Eye (tissue), 1 donor: ENCODE measurements at places on chromosomes 5 and 9.

DNA sequence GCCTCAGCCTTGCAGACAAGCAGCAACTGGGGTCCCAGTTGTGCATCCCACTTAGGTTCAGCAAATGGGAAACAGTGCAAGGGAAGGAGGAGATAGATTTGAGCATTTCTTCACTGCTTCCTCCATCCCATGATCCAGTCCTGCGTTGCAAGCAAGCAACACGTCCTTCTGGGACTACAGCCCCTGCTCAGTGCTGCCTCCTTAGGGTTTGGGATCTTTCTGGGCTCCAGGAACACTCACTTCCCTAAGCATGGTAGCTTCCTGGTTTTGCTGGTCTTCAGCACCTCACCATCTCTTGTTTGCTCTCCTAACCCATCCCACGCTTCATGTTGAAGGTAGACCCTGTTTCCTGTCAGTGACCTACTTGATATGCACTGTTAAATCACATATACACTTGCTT, 444.7 kb downstream of the MED10 start:
- DNase-seq: no peak

GRCh38 chr5:1089146-1089545, 22.7 kb downstream of the SLC12A7 start:
- peak; percentile 48 for DNase-seq

DNA sequence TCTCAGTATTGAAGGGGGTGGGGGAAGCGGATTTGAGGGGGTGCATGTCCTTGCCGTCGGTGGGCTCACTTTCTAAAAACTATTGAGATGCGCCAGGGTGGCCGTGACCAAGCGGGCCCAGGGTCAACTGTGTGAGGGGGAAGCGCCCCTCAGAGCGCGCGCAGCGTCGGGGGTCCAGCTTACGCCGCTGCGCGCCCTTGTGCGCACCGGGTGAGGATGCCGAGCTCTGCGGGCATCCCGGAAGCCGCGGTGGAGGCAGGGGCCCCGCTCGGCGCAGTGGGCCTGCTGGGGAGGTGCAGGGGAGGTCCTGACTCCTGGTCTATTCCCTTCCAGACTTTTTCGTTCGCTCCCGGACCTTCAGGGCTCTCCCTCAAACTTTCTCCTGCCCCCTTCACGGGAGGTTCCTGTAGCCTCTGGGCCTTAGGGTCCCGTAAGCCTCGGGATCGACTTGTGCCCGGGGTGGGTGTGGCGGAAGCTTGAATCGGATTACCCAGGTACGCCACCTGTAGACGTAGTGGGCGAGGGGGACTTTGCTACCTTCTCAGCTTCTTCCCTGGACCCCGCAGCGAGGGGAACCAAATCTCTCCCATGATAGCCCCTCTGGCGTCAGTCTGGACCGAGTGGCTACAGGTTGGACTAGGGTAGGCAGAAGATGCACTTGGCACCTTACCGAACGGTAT, 2.5 kb upstream of the PRDM6 start:
- DNase-seq: peak; percentile 36

GRCh38 chr9:115373710-115374045, 255.7 kb upstream of the TNC start:
- DNase-seq: no peak

DNA sequence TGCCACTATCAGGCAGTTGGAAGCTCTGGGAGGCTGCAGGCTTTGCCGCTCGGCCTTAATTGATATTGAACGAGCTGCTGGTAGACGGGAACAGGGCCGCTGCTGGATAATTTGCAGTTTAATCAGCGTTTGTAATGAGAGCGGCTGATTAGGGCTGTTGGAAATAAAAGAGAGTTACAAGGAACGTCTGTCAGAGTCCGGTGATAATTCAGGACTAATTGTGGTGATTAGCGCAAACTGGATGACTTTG, 68.2 kb upstream of the TBCA start:
- DNase-seq: peak; percentile 89

GRCh38 chr9:75855509-75855908, 35.0 kb upstream of the PCSK5 start:
- peak; percentile 41 for DNase-seq

GRCh38 chr9:37620396-37620795, 28.0 kb upstream of the TOMM5 start:
- no peak for DNase-seq

- no peak for DNase-seq
Observed at GRCh38 chr5:81302596-81302995, 1.2 kb downstream of the ZCCHC9 start.

DNA sequence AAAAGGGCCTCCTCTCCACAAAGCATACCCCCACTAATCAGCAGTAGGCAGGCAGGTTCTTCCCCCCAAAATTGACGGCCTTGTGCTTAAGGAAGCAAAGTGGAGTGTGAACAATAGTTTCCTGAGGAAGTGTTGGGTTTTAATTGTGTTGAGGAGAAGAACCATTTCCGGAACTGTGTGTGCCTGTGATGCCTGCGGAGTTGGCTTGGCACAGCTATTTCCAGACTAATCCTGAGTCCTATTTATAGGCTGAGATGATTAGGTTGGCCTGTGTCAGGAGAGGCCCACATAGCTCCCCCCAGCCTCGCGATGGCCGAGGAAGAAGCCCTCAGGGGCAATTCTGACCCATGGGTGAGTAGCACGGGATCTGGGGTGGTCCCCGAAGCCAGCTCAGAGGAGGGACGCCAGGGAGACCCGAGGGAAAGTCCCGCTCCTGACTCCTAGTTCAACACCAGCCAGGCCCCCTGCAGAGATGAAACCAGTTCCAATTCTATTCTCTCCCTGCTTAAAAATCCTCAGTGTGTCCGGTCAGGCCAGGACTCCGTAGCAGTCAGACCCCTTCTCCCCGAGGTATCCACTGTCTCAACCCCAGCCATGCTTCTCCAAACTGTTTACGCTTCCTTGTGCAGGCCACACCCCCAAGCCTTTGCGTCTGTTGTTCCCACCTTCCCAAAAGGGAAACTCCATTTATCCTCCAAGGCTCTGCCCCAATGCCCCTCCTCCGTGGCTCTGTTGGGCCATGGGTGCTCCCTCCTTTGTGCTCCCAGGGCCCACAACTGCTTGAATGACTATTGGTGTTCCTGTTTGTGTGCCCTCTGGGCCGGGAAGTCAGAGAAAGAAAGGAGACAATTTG, 18.1 kb downstream of the GSN start:
- peak; percentile 49 for DNase-seq

GRCh38 chr5:58357799-58358500, 101.9 kb downstream of the PLK2 start:
- no peak for DNase-seq

DNA sequence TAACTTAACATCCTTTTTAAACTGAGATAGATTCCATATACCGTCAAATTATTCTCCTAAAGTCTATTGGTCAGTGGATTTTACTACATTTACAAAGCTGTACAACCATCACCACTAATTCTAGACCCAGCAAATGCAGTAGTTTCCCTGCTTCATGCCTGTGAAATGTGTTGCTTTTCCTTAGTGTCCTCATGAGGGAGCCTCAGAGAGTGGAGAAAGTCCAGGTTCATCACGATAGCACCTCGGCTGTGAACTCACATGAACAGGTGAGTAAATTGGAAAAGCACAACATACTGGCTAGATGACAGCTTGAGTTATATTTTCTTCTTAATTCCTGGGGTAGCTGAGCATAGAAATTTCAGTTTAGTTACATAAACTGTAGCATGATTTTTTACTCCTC, 653.7 kb downstream of the MTRR start:
- DNase-seq: no peak

GRCh38 chr5:106737111-106737510, 933.6 kb downstream of the EFNA5 start:
- no peak for DNase-seq

GRCh38 chr5:155091063-155091648, 77.6 kb downstream of the KIF4B start:
- no peak for DNase-seq

DNA sequence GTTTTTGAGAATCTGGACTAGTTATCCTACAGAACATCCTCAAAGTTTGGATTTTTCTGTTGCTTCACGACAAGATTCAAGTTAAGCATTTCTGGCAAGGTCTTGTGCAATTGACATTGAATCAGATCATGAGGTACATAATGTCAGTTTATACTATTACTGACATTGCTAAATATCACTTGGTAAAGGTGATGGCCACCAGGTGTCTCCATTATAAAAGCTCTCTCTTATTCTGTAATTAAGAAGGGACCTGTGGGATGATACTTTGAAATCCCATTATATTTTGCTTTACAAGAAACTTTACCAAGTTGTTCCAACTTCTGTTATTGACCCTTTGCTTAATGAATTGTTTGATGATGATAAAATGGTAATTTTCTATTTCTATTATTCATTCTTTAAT, 131.0 kb upstream of the ASTN2 start:
- no peak for DNase-seq

DNA sequence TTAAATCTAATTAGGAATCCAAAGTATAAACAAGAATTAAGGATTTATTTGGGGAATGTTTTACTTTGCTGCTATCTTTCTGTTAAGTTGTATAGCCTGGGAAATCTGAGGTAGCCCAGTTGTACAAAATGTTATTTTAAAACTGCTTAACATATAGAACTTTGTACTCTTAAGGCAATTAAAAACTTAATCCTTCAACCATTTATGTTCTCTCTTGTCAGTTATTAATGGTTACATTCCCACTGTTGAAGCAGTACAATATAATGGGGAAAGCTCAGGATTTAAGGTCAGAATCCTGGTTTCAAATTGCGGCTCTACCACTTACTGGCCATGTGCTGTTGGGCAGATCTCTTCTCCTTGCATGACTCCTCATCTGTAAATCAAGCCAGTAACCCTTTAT, 32.7 kb downstream of the FBXO38 start:
- DNase-seq: no peak

DNA sequence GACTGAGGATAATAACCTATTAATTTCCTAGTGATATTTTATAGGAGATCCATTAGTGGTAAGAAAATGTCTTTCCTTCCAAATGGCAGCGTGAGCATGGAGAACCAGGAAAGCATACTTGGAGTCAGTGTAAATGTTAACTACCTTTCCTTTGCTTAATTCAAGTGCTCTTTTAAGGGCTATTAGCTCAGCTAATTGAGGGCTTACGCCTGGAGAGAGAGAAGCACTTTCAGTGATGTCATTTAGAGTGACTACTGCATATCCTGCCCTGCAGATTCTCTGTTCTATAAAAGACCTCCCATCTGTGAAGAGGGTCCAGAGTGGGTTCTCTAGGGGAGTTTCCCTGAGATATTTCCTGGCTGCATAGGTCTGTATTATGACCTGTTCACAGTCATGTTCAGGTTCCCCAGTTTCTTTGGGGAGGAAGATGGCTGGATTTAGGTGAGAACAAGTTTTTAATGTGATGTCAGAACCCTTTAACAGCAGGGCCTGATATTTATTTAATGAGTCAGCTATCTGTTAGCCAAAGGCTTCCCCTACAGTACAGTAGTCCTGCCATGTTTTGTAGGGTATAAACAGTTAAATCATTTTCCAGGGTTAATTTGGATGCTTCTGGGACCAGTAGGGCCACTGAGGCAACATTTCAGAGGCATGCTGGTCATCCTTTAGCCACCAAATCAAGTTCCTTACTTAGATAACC, 89.6 kb downstream of the TRIM36 start:
- DNase-seq: no peak

DNA sequence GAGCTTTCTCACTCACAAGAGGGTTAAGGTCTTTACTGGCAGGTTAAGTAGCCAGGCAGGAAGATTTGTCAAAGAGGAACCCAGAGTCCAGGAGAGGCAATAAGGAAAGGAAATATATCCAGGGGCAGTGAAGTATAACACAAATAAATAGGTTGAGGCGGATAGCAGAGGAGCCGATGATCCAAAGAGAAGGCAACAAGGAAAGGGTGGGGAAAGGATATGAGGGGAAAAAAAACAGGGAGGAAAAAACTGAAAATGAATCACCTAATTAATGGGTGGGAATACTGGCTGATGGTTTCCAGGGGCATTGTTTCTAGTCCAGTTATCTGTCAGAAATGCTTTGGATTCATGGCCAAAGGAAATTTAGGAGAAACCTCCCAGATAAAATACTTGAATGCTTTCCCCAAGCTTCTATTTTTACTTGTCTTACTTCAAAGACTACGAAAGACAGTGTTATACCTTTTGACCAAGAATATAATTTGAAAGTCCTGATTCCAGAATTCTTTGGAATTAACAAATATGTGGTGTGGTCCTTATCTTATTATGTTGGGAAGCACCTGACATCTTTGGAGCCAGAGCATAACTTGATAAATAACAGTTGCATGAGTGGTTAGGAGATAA, 146.5 kb downstream of the AOPEP start:
- no peak for DNase-seq

GRCh38 chr9:130026583-130027340, 16.2 kb downstream of the FNBP1 start:
- no peak for DNase-seq

GRCh38 chr5:147576646-147577535, 67.0 kb upstream of the DPYSL3 start:
- DNase-seq: peak; percentile 89

GRCh38 chr5:16143361-16144049, 36.1 kb downstream of the MARCHF11 start:
- DNase-seq: peak; percentile 75

GRCh38 chr9:734831-735511, 106.5 kb upstream of the DMRT1 start:
- DNase-seq: peak; percentile 51

- no peak for DNase-seq
Observed at GRCh38 chr5:147388184-147389108, 121.4 kb downstream of the DPYSL3 start.

DNA sequence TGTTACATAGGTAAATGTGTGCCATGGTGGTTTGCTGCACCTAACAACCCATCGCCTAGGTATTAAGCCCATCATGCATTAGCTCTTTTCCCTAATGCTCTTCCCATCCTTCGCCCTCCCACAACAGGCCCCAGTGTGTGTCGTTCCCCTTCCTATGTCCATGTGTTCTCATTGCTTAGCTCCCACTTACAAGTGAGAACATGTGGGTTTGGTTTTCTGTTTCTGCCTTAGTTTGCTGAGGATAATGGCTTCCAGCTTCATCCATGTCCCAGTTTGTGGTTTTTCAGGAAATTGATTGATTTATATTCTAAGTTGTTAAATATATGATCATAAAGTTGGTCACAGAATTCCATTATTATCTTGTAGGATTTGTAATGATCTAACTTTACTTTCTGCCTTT, 85.3 kb upstream of the CAST start:
- DNase-seq: no peak

GRCh38 chr9:130624154-130624553, 40.2 kb upstream of the PRDM12 start:
- DNase-seq: no peak

DNA sequence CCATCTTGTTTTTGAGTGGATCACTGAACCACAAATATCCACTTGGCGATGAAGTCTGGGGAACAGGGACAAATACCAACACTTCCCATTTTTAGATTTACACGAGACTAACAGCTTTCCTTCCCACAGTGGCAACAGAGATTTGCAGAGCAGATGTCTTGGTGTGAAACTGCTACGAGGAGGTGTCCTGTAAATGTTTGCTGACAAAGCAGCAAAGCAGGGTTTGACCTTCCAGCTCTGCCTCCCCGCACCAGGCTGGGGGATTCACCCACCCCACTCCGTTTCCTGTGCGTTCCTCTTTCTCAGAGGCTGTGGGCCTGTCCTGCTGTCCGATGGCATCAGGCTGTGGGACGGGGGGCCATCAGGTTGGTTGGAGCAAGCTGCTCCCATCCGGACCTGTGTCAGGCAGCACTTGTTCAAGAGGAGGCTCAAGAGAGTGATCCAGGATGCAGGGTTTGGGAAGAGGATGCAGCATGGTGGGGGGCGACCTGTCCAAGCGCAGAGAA, 693 bp upstream of the RGS3 start:
- DNase-seq: peak; percentile 25
